Motor neuron (in vitro differentiated cells): ENCODE measurements at places on chromosomes 4 and X. TPM values are rescaled to one million over a fixed set of nuclear protein-coding genes. Genes with fewer than 3 reads are reported as not detected.

The XPNPEP2 gene
- 0.07 TPM in 1 of 2 replicates, not detected in the other for total RNA-seq

The ZFYVE28 gene
- total RNA-seq: 4.8 and 8.6 TPM in 2 replicates

The DCHS2 gene
- total RNA-seq: 13.7 and 13.8 TPM in 2 replicates

The SYTL5 gene
- total RNA-seq: 0.27 and 0.31 TPM in 2 replicates

The KCTD8 gene
- total RNA-seq: 1.9 and 2.3 TPM in 2 replicates
